Pons (tissue), 1 donor: ENCODE measurements at places on chromosomes 4 and X.

GRCh38 chrX:37926700-37927099 is 79.3 kb upstream of the DYNLT3 start:
- peak; percentile 43 for DNase-seq

DNA sequence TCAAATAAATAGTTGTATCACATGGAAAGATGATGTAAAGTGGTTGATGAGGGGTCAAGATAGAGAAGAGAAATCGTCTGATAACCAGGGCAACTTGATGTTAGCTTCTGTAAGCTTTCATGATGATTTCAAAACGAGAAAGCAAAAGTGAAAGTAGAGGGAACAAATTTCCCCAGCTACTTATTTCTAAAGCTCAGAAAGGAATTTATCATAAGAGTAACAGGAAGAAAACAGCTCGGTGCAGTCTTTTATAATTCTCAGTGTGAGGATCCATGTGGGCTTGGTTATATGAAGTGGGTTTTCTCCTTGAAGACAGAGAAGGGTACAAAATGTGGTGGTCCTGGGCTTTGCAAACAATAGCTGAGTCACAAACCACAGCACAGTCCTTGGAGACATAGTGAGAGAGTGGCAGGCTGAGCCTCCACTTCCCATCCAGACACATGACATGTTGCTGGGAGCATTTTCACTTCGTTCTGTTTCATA is 32.1 kb upstream of the GLRA2 start:
- DNase-seq = peak; percentile 19

GRCh38 chr4:140233791-140234696 is 80.1 kb upstream of the MAML3 start:
- DNase-seq = no peak

GRCh38 chrX:105460376-105460775 is 239.9 kb upstream of the TEX13A start:
- DNase-seq = no peak

DNA sequence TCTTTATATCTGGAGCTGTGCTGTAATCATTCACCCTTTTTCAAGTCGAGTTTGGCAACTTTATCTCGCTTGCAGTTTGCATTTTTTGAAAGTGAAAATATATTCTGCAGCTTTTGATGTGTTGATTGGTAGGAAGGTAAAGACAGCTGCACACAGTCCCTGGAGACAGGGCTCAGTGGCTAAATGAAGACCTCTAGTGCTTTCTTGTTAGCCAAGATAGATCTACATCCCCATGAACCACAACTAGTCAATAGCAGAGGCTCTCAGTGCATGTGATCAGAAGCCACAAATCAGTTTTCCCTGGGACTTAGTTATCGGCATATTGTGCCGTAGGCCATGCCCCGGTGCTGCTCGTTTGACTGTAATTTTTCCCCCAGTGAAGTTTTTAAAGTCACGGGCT is 587.7 kb upstream of the PITX2 start:
- no peak for DNase-seq

- no peak for DNase-seq
These were observed 42.1 kb upstream of the MAGEB10 start for GRCh38 chrX:27765718-27766117.

GRCh38 chrX:107167163-107167921 is 38.9 kb downstream of the NUP62CL start:
- no peak for DNase-seq

DNA sequence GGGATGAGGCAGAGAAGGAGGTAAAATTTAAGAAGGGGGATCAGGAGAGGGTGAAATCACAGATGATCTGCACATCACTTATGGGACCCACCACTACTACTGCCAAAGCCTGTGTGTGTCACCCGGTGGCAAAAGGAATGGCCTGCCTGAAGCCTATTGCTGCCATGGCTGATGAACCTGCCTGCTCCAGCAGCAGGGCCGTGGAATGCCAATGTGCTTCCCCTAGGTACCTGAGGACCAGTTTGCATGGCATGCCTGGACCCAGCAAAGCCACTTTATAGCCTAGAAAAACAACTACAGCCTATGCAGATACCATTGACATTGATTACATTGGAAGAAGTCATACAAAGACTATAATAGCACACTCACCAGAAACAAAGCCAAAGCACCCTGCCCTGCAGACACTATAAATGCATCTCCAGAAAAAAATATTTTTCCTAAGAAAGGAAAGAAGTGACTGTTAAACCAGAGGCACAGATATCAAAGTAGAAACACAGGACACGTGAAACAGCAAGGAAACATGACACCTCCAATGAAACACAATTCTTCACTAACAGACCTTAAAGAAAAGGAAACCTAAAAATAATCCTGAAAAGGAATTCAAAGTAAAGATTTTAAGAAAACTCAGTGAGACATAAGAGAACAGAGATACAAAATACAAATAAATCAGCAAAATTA is 680.7 kb upstream of the GRID2 start:
- DNase-seq = no peak

GRCh38 chr4:3066836-3067400 is 7.4 kb downstream of the HTT-AS start:
- DNase-seq = peak; percentile 32

GRCh38 chrX:66203114-66203513 is 39.1 kb downstream of the HEPH start:
- no peak for DNase-seq

- DNase-seq = peak; percentile 9
These were observed 120.5 kb upstream of the FAT1 start for GRCh38 chr4:186844059-186844681.

DNA sequence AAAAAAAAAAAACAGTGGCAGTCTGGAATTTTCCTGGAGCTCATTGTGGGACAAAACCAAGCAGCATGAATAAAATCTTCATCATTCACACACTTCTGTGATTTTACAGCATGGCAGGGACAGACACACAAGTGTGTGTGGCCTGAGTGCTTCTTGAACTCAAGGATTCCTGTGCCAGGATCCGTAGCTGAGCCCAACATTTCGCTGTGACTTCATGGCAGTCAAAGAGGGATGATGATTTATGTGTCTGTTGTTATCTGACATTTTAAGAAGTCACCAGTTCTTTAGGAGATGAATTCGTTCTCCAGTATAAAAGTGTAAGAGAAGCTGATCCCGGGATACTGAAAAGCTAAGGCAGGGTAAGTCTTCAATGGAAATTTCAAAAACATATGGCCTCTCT is 57.0 kb downstream of the ING2 start:
- no peak for DNase-seq

DNA sequence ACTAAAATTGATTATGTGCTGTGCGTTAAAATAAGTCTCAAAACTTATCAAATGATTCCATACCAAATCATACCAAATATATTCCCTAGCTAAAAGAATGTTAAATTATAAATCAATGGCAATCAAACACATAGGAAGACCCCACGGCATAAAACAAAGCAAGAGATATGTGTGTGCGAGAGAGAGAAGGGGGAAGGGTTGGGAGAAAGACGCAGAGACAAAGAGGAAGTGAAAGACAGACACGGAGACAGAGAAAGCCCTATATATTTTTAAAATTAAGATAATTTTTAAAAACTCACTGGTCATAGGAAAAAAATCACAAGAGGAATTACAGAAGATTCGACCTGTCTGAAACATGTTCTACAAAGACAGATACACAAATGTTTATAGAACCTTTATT is 371.4 kb downstream of the NLGN4X start:
- DNase-seq = peak; percentile 5

DNA sequence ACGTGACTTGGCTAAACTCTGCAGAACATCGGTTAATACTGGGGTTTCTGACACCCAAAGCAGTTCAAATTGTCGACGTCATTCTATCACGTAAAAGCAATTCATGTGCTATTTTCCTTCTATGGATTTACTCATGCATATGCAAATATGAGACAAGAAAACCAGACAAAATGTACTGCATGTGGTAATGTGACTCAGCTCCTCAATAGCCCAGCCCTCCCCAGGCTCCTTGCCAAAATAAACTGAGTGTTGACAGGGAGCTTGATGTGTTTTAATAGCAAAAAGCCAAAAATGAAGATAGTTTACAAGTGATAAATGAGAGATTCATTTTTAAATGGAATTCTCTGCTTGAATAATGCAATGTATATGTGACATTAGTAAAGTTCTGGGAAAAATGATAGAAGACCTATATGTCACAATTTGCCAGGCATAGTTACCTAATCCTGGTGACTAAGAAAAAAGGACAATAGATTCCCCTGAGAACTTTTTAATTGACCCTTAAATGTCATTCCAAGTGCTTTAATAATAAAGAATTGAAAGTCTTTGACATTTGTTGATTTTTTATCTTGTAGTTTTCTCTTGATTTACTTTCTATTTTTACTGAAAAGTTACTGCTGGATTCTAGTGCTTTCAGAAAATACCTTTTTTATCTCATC is 1700.6 kb upstream of the TENM3 start:
- no peak for DNase-seq

GRCh38 chr4:129581305-129581704 is 485.4 kb downstream of the C4orf33 start:
- DNase-seq = no peak

DNA sequence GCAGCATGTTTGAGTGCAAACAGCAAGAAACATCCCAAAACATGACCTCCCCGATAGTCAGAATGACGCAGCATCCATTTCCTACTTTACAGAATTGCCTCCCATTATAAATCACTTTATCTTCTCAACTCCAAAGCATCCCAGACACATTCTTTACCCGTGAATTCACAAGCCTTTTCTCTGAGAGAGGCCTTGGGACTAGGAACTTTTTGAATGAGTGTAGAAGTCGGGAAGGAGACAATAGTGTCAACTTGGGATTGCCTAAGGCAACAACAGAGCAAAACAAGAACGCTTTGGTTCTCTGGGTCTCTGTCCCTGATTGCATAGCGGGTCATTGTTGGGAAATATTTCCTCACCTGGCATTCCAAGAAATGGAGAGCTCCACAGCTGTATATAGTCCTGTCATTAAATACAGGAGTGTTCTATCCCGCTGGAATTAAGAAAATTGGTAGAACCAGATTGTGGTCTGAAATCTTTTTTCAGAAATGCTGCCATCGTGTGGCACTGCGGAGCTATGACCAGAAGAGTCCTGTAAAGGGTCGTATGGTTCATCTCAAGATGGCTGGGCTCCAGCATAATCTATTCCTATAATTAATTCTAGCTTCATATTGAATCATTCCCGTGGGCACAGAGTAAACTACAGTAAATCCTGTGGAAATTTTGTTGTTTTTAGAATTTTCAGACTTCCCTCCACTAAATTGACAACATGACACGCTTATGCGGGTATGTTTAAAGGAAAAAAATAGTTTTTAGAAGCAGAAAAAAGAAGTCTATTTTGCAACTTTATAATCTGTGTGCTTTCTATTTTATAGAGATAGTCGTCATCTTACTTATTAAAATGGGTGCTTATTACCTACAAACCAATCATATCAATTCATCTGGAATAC is 2.0 kb upstream of the SPP1 start:
- DNase-seq = peak; percentile 91

- DNase-seq = no peak
These were observed 383.9 kb downstream of the PCDH7 start for GRCh38 chr4:31104043-31104442.

DNA sequence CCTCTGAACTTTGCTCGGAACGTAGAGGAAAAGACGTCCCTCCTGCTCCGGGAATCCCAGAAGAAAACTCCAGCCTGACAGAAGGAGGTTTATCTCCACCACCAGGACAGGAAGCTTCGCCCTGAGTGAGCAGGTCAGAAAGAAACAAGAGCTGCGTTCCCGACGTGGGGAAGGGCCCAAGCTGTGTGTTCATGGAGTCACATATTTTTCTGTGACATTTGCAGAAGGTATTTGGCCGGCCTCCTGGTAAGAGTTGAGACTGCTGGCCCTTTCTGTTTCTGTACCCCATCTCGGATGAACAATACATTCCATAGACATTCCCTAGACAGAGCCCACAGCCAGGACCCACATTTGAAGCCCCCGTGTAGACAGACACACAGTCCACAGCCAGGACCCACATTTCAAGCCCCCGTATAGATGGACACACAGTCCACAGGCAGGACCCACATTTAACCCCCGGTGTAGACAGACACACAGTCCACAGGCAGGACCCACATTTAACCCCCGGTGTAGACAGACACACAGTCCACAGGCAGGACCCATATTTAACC is 230.8 kb downstream of the SHOX start:
- DNase-seq = no peak

GRCh38 chr4:168357941-168358340 is 39.4 kb upstream of the DDX60 start:
- no peak for DNase-seq

- no peak for DNase-seq
These were observed 119.4 kb downstream of the FAT4 start for GRCh38 chr4:125434136-125434535.

DNA sequence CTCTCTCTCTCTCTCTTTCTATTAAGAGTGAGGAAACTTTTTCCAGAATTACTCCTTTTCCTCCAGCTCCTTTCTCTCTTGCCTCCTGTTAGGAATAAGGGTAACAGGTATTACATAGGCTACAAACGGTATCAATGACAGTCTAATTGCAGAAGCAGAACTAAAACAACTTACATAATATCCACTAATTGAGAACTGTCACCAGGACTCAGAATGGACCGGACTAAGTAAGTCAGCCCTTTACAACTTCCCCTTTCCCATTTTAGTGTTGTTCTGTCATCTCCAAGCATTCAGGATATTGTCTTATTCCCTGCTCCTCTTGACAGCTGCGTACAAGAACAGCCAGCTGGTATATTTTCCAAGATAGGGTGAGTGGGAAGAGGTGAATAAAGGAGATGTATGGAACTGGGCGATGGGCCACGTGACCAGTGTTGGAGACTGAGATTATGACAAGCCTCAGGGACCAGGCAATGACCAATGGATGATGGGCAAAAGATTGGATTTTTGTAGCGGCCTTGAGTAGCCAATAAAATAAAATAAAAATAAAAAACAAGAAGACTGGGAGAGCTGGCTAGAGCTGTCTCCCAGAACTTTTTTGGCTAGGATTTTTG is 2.3 kb upstream of the FNIP2 start:
- DNase-seq = peak; percentile 46

GRCh38 chrX:100944601-100945000 is 15.9 kb upstream of the XKRX start:
- no peak for DNase-seq

GRCh38 chr4:24809376-24809775 is 14.0 kb downstream of the SOD3 start:
- DNase-seq = no peak

GRCh38 chrX:48569958-48570357 is 4.3 kb upstream of the RBM3 start:
- DNase-seq = no peak
